ENCODE measurements at places on chromosomes 7 and 10. TPM values are rescaled to one million over a fixed set of nuclear protein-coding genes. Genes with fewer than 3 reads are reported as not detected.

DNA sequence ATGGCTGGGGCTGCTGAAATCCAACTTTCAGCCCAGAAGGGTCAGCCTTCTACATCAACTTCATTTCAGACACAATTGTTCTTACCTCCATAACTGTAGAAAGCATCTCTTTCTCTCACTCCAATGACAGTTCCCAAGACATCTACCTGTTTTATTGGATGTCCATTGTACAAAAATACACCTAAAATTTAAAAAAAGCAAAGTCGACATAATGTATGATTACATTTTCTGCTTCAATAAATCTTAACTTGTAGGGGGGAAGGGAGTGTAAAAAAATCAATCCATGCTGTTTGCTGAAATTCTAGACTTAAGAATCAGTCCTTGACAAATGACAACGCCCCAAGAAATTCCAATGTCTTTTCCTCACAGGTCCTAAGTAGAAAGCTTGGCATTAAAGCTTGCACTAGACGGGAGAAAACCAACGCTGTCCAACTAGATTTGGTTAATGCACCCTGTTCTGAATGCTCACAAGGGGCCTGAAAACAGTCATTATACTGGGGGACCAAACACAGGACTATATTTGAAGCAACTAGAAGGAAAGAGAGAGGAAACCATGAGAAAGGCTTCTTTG is 7.5 kb downstream of the STN1 start:
- DNase-seq, result no peak

- no peak for DNase-seq
Measured at GRCh38 chr7:51349820-51350545, 33.4 kb upstream of the COBL start.

DNA sequence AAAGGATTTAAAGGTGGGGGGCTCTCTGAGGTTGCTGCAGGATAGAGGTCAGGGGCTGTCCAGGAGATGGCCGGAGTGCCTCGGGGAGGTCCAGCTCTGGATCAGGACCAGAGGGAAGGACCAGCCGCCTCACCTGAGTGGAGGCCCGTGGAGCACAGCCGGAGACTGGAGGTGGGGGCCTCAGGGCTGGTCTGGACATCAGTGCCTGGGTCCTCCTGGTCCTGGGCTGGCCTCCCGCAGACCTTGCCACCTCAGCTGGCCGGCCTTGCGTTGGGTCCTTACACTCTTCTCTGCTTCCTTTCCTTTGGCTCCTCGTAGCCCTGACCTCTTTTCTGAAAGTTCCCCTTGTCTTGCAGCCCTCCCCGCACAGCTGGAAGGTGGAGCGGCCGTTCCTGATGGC is 2.0 kb downstream of the SUN1 start:
- no peak for DNase-seq

GRCh38 chr7:135204876-135205275 is 6.5 kb downstream of the WDR91 start:
- DNase-seq, result no peak

The CCDC3 gene
- total RNA-seq, result 0.07 TPM

DNA sequence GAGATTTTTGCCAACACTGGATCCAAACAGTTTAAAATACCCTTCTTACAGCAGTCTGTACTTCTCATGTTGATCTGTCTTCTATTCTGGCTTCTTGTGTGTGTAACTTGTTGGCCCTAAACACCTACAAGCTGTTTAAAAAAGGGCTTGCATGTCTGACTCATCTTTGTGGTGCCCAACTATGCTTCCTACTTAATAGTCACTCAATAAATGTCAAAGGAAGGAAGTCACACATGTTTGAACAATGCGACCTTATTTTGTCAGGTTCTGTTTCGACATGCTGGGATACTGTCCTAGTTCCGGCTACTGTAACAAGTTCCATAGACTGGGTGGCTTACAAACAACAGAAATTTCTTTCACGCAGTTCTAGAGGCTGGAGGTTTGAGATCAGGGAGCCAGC is 9.4 kb upstream of the GRK5 start:
- DNase-seq, result peak; percentile 73

DNA sequence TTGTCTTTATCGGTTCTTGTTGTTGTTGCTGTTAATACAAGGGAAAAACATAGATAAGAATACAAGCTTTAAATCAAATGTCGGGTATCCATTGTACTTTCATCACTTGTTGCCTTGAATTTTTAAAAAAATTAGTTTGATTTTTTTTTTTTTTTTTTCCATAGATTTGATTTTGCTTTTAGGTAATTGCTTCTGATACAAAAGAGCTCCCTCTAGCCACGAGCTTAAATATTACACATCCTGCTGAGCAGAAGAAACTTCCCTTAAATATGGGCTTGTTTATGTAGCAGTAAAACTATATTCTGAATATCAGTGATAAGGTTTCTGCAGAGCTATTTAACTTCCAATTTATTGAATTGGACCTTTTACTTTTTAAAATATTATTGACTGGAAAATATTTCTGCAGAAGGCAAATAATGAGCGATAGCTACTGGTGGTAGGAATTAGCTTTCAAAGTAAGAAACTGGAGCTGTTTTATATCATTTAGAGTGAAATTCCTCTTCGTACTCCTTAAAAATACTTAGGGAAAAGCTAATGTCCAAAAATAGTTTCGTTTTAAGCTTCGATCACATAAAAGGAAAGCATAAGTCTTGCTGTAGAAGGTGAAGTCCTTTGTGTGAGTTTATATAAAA is 216.9 kb downstream of the POLR1F start:
- DNase-seq, result peak; percentile 49

The BRI3 gene
- total RNA-seq, result 295 TPM

DNA sequence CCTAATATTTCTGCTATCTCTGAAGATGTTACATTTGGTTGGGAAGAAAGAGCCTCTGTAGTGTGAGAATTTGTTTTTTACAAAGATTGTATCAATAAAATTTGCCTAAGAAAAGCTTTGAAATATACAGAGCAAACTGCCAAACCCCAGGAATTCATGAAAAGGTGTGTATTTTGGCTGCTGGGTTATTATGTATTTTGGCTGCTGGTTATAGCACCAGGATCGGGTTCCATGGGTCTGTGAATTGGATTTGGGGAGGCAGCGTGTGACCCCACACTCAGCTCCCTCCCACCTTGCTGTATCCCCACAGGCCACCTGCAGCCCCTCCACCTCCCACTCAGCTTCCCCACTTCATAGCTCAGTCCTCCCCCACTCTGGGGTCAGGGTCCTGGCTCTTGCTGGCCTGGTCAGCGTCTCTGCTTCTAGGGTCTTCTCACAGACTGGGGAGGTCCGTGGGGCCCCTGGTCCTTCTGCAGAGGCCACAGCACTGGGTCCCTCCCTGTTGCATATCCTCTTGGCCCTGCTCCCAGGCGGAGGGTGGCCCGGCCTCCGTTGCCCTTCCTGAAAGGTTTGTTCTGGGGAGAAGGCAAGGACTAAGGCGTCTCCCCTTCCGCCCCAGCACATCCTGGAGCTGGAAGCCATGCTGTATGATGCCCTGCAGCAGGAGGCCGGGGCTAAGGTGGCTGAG is 24.0 kb upstream of the DPYSL4 start:
- DNase-seq, result no peak

The FRMD4A gene
- 109 TPM for total RNA-seq

GRCh38 chr10:119326167-119326566 is 118.8 kb downstream of the GRK5 start:
- no peak for DNase-seq

The KEL gene
- not detected for total RNA-seq

DNA sequence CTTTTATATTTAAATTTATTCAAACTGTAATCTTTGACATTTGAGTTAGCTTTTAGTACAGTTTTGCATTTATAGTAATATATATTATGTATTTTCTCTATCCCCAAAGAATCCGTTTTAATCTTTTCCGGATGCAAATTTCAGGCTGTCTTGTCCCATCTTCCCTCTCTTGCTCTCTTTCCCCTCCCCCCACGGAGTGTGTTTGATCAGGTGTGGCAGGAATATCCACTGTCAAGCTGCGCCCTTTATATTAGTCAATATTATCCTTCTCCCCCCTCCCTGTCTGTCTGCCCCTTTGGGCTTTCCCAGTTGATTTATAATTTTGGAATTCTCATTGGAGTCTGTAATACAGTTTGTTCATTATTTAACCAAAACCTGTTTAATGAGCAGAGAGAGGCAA is 19.0 kb downstream of the GBF1 start:
- DNase-seq, result no peak

DNA sequence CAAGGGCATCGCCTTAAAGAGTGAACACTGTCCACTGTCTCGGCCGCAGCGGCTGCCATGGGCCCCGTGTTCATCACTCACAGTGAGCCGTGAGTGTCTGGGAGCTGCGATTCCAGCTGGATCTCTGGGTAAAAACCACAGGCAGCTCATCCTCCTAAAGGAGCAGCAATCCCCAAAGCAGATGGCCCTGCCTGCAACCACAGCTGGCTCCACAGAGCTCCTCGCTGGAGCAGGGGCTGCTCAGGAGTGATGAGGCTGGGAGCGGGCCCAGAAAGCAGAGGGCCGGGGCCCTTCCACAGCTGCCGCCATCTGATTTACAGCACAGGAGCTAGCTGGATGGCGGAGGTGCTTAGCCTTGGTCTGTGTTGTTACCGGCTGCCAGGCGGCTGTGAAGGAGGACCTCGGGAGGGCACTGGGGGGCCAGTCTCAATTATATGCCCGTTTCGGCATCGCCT is 6.6 kb upstream of the TMEM184A start:
- DNase-seq, result no peak

- DNase-seq, result no peak
Measured at GRCh38 chr10:61951144-61951483, 49.6 kb downstream of the ARID5B start.

GRCh38 chr7:102305414-102306268 is 19.0 kb downstream of the SH2B2 start:
- no peak for DNase-seq

The ASL gene
- 45.0 TPM for total RNA-seq

DNA sequence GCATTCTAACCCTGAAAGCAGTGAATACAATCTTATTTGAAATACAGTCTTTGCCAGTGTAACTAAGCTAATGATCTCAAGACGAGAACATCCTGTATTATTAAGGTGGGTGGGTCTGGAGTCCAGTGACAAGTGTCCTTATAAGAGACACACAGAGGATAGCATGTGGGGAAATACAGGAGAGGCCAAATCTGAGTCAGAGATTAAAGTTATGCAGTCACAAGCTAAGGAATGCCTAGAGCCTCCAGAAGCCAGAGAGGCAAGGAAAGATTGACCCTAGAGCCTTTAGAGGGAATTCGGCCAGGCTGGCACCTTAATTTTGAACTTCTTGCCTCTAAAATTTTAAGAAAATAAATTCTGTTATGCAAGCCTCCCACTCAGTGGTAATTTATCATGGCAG is 87.5 kb upstream of the HGF start:
- DNase-seq, result no peak

- no peak for DNase-seq
Measured at GRCh38 chr7:148187471-148187870, 403.1 kb upstream of the C7orf33 start.

DNA sequence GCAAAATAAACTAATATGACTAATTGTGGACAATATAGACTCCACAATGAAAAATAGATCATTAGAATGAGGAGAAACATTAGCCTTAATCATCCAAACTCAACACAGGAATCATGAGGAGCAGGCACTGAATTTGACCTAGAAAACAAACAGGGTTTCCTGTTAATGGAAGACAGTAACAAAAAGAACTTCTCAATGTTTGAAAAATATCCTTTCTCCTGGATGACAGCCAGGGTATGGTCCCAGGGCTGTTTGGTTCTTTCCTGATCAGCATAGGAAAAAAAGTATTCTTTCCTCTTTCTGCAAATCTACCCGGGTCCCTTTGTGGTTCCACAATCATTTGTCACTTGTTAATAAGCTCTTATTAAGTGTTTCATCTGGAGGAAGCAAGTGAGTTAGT is 145.3 kb upstream of the SVIL start:
- no peak for DNase-seq

DNA sequence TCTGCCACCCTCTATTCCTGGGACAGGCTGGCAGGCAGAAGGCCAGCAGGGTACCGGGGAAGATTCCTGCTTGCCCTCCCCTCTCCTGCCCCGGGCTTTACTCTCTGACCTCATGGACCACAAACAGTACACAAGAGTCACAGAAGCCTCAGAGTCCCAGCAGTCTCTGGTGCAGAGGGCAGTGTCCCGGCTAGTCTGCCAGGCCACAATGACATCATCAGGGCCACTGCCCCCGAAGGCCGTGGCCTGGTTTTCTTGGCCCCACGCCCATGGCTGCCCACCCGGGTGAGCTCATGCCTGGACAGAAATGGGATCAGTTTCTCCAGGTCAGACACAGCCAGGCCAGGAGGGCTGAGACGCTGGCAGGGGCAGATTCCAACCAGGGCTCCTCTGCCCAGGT is 91.9 kb downstream of the MYL10 start:
- DNase-seq, result peak; percentile 22

DNA sequence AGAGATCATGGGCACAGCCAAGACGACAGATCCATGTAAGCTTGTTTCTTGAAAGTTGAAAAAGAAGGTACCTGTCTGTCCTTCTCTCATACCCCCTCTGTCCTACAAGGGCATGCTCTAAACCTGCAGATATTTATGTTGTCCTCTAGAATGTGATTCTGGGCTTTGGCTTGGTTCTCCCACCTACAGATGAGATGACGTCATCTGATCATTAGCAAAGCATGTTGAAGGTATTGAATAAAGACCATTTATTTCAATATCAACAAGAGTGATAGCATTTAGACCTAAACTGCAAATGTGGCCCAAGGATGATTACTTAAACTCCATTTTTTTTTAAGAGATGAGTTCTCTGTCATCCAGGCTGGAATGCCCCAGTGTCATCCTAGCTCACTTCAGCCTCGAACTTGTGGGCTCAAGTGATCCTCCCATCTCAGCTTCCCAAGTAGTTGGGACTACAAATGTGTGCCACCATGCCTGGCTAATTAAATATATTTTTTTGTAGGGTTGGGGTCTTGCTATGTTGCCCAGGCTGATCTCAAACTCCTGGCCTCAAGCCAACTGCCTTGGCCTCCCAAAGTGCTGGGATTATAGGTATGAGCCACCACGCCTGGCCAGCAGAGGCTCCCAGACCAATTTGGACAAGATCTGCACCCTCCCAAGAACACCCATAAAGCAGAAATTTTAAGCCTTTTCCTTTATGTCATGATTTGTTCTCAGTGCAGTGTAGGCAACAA is 184.2 kb downstream of the PRPF18 start:
- no peak for DNase-seq

- DNase-seq, result no peak
Measured at GRCh38 chr10:33773886-33774480, 439.5 kb upstream of the NRP1 start.

DNA sequence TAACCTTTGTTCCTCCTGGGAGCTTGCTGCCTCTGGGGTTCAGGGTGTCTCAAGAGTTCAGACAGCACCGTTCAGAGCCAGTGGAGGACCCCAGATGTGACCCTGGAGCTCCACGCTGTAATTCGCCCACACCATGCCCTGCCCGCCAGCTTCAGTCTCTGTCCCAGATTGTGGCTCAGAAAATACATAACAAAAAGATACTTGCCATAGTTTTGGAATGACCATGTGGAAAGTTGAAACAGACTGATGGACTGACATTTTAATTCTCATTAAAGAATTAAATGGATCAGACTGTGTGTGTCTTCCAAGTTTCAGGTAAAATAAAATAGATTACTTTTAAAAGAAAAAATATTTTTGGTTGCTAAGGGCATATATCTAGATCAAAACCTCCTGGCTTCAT is 174.7 kb upstream of the TNS3 start:
- no peak for DNase-seq

GRCh38 chr10:14803827-14804226 is 29.1 kb upstream of the FAM107B start:
- no peak for DNase-seq

- no peak for DNase-seq
Measured at GRCh38 chr10:72483471-72483870, 128.8 kb upstream of the DNAJB12 start.

The FLNC gene
- total RNA-seq, result 517 TPM

The VPS37D gene
- total RNA-seq, result 2.7 TPM

GRCh38 chr7:836429-836828 is 4.2 kb downstream of the SUN1 start:
- DNase-seq, result peak; percentile 45

Data from HFFc6 (cell line).